ENCODE measurements at places on chromosomes 1 and 21.

DNA sequence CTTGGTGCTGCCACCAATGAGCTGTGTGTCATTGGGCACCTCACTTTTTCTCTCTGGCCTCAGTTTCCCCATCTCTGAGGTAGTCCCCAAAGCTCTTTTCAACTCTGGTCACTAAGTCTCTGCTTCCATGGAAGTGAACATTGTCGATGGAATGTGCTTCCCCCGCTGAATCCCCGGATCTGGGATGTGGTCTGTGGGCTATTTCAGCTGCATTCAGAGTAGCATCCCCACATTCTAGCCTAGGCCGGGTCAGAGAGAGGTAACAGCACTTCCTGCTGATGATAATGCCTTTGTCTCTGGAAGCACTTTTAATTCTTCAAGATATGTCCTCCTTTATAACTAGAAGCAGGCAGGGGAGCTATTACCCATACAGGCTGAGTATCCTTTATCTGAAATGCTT lies 29.8 kb downstream of the RASSF5 start:
- DNase-seq = no peak

DNA sequence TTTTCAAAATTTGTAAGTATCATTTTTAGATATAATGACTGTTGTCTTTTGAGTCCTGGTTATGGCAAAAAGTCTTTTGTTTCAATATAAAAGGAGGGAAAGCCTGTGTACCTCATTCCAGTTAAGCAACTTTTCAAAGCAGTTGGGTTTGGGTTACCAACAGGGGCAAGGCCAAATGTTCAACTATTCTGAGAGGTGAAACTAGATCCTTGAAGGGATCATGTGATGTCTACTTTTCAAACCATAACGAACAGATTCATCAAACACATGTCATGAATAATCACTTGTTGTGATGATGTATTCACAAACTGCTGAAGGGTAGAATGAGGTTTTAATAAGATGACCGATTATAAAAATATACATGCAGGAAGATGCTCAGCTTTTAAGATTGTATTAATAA lies 171.3 kb downstream of the HHAT start:
- DNase-seq = no peak

DNA sequence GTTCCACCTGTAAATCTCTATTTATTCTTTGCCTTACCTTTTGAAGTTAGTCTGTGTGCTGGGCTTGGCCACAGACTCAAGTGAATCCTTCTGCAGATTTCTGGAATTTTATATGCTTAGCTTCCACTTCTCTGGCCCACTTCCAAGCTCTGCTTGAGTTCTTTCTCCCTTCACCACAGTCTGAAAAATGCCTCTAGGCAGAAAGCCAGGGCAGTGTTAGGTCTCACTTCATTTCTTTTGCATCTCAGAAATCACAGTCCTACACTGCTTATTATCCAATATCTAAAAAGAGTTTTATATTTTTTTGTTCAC lies 48.9 kb downstream of the INKA2 start:
- no peak for DNase-seq

- no peak for DNase-seq
Measured at GRCh38 chr1:107788206-107789202, 176.5 kb downstream of the VAV3 start.

- DNase-seq = no peak
Measured at GRCh38 chr1:218426343-218426657, 81.2 kb downstream of the TGFB2 start.

DNA sequence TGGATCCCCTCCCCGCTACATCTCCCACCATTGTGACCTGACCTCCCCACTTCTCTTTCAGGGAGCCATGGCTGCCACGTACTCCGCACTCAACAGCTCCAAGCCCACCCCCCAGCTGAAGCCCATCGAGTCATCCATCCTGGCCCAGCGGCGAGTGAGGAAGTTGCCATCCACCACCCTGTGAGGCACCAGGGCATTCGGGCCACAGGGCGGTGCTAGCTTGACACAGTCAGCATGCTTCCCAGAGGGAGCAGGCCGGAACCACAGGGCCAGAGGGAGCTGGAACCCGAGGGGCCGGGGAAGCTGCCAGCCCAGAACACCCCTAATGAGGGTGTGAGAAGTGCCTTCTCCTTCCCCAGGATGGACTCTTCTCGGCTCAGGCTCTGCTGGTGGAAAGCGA lies 44.5 kb downstream of the RPS6KA1 start:
- DNase-seq = no peak

GRCh38 chr1:17609529-17609928 lies 70.0 kb downstream of the ARHGEF10L start:
- DNase-seq = no peak

GRCh38 chr21:43832158-43832550 lies 32.9 kb upstream of the AGPAT3 start:
- DNase-seq = no peak

DNA sequence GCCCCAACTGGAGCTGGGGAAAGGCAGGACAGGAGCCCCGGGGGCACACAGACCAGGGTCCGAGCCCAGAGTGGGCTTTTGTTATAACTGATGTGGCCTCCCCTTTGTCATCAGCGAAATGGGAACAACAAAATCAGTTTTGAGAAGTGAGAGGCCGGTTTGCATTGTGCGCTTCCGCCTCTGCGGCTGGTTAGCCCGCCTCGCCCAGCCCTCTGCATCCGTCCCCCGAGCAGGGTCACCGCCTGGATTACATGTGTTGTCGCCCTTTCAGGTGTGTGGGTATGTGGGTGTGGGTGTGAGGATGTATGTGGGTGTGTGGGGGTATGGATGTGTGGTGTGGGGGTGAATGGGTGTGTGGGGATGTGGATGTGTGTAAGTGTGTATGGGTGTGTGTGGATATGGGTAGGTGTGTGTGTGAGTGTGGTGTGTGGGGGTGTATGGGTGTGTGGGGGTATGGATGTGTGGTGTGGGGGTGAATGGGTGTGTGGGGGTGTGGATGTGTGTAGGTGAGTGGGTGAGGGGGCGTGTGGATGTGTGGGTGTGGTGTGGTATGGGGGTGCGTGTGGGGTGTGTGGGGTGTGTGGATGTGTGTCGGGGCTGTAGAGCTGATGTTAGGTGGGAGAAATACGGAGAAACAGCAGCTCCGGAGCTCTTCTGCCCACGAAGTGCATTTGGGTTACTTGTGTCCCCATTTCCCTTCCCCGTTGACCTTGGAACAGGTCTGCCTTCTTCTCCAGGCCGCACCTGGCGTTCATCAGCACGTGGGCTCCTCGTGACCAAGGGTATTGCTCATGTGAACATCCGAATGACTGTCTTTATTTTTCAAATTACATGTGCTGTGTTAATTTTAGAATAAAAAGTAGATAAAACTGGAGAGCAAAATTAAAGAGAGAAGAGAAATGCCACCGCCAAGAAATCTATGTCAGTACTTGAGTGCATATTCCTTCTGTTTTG lies 67.6 kb downstream of the FHAD1 start:
- no peak for DNase-seq

- DNase-seq = no peak
Measured at GRCh38 chr1:12409681-12410080, 179.9 kb downstream of the VPS13D start.

- DNase-seq = no peak
Measured at GRCh38 chr1:185363205-185363604, 46.2 kb upstream of the IVNS1ABP start.

DNA sequence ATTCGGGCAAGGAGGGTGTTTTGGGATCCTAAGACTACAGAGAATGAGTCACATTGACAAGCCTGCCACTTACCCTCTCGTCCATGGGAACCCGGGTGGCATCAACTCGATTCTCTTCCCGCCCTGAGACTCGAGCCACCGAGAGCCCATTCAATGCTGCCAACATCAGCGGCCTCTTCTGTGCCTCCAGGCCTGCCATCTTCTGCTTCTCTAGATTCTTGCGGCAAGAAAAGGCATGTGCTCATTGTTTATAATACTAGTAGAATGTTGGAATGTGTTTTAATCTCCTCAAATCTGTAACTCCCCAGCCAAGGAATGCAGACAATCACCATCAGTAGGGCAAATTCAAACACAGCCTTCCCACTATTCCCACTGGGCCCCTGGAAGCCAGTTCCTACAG lies 96.9 kb downstream of the SMYD2 start:
- no peak for DNase-seq

DNA sequence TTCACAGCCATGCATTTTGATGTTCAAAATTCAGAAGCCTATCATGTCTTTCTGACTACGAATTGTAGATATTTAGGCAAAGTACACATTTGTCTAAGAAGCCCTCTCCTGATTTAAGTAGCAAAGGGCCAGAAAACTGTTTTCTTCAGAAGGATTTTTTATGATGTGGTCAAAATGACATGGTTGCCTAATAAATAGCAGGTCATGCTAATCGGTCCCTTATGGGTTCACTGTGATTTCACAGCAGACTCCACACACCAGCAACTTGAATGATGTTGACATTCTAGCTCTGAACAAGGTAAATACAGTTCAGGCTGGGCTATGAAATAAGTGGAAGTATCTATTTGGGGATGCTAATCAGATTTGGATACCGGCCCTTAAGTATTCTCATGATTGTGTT lies 178.7 kb upstream of the DPYD start:
- DNase-seq = no peak

- peak; percentile 13 for DNase-seq
Measured at GRCh38 chr1:240027059-240027462, 64.6 kb upstream of the FMN2 start.

- DNase-seq = no peak
Measured at GRCh38 chr1:56967900-56968832, 2.4 kb upstream of the C8B start.

- no peak for DNase-seq
Measured at GRCh38 chr1:49333906-49334305, 557.2 kb upstream of the BEND5 start.

- DNase-seq = no peak
Measured at GRCh38 chr1:68777851-68778250, 281.0 kb upstream of the DEPDC1 start.

DNA sequence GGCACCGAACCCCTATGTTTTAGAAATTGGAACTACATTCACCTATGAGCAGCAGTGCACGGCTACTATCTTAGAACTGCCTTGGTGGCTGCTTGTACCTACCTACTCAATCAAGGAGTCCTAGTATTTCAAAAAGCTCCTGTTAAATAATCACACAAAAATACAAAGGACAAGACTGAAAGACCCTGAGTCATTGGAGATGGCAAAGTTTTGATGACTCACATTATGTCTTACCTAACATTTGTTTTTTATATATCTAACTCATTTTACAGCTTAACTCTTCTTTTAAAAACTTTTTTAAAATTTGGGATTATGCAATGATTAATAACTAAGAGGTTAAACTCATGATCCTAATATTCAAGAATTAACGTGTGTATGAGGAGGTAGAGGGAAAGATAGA lies 1206.0 kb upstream of the TMPRSS15 start:
- no peak for DNase-seq

DNA sequence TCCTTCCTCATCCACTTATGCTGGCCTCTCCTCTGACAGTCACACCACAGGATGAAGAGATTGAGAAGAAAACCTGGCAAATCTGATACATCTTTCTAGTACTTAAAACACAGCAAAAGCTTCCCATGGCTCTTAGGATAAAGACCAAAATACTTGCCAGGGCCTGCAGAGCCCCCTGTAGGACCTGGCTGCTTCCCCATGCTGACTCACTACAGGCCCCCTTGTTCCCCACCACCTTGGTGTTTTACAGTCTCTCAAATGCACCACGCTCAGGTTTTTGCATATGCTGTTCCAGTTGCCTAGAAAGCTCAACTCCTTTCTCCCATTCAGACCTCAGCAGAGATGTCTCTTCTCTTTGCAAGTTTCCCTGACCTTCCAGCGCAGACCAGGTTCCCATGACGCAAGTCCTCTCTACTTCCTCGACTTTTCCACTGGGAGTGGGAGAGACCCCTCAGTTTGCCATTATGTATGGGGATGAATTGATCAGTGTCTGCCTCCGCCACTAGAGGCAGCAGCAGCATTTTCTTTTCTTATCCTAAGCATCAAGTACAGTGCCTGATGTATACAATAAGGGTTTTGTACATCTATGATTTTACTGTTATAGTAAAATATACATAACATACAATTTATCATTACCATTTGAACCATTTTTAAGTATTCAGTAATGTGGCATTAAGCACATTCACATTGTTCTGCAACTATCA lies 113.8 kb upstream of the C8B start:
- no peak for DNase-seq

GRCh38 chr1:84899969-84900368 lies 7.0 kb upstream of the LPAR3 start:
- no peak for DNase-seq

DNA sequence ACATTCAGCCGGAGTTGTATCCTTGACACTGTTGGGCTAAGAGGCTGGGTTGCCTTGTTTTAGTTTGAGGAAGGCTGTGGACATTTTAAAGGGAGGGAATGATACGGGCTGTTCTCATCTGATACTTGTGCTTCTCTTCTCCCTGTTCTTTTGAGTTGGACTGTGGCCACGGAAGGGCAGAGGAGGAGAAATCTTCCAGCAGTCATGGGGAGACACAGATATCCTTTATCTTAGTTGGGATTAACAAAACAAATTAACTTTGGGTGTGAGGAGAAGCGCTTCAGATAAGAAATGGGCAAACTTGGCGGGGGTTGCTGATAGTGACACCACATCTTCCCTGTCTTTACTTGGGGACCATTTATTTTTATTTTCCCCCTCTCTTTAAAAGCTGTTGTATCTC lies 138.8 kb downstream of the ROR1 start:
- DNase-seq = no peak
